Fibroblast of lung (primary cell): ENCODE measurements at places on chromosomes 13 and 19.

- peak; percentile 69 for DNase-seq
Measured at GRCh38 chr13:49444524-49445395, 686 bp downstream of the SETDB2 start.

GRCh38 chr13:23699271-23699670, 129.1 kb downstream of the TNFRSF19 start:
- DNase-seq = no peak

DNA sequence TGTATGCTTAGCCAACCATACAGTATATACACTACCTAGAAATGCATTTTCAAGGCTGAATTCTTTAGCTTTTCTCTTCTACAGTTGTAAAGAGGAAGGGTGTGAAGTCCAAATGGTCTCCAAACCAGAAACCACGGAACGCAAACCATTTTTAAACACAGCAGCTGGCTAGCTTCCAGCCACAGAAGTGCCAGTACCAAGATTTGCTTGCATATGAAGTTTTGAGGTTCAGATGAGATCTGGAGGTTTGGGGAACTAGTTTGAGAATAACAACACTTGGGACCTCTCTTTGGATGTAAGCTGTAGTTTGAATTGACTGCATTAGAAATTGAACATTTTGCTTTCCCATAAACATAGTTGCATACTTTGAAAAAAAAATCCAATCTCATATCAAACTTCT, 1243.5 kb downstream of the EFNB2 start:
- DNase-seq = no peak

DNA sequence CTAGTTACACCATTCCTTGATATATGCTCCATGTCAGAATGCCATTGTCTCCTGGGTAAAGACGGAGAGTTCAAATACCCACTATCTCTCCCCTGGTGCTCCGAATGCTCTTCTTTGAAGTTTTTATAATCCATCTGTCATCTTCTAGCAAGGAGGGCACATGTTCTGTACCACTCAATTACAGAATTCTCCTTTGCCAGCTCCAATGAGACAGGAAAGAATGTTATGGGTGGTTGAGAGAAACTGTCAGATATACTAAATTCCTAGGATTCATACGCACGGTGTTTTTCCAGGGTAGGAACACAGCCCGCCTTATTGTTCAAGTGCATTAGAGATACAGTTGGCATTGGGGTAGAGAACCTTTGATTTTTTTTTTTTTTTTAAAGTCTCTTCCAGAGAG, 118.0 kb upstream of the ZNF536 start:
- DNase-seq = no peak

DNA sequence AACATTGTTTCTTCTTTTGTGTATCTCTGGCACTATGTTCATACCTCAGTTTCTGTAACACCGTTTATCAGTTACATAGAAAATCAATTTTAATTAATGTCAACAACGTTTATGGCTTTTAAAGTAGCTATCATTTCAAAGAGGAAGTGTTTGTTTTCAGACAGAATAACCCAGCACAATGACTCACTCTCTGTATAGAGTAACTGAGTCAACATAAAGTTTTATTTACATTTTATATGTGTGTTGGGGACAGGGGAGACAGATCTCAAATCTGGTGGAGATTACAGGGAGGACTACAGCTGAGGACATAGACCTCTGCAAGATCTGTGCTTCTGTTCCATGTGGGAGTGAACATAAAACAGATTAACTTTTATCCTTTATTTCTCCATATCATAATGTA, 2590.1 kb downstream of the PCDH9 start:
- no peak for DNase-seq

GRCh38 chr19:43152214-43152613, 34.1 kb downstream of the PSG5 start:
- no peak for DNase-seq

DNA sequence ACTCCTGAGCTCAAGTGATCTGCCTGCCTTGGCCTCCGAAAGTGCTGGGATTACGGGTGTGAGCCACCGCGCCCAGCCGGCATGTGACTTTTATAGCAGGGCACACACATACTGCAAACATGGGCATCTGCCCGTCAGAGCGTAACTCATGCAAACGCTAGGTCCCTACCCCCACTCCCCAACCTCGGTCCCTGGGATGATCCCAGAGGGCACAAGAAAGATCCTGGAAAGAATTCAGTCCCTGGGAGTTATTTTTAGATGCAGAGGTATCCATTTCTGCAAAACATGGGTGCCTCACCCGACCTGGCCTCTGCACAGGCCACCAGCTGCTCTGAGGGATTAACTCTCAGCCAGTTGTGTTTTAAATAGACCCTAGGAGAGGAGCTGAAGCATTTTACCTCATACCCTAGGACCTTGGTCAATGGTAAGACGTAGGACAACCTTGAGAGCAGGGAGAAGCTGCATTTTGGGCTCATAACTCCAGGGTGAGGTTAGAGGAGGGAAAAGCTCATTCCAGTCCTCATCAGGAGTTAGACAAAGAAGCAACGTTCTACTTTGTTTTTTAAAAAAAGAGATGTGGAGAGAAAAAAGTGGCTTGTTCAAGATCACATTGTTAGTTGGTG, 10.8 kb downstream of the TMEM38A start:
- no peak for DNase-seq

DNA sequence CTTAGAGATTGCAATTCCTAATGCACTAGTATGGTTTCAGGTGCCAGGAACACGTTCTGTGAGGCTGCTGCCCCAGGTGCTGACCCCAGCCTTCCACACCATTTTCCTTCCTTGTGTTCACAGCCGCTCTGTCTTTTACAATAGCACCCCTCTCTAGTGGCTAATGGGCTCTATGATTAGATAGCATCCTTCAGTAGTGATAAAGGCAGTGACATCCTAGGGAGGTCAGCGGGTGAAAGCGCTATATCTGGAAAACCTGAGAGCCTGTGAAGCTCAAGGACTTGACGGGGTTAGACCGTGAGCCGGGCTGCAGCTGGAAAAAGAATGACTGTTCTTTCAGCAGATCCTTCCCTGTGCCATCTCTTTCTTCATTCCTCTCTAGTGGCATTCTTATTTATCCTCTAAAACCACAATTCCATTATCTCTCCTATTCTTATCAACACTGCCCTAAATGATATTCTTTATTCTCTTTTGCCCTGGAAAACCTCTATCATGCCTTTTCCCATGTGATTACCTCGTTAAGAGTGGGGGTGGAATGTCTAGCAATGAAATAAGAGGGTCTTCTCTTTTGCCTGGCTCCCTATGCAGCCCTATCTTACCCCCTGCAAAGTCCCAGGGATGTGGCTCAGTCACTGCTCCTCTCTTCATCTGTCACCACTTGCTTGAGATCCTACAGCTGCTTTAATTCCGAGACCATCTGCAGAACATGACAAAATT, 21.8 kb downstream of the ALOX5AP start:
- DNase-seq = no peak

DNA sequence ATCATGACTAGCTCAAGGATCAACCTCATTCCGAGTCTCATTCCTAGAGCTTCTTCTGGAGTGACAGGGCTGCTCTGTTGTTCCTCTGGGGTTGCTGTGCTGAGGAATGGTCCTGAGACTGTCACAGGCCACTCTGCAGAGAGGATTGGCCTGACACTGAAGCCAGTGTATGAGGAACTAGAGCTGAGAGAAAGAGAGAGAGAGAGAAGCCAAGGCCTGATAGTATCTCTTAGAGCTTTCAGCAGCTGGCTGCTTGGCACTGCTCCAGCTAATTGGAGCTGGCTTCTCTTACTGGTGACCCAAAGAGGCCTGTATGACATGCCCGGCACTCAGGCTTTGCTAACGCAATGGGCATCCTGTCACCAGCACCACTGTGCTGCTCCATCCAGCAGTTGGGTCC, 73.4 kb upstream of the FLT1 start:
- peak; percentile 43 for DNase-seq

GRCh38 chr19:18452386-18452785, 14.5 kb upstream of the ISYNA1 start:
- DNase-seq = no peak

DNA sequence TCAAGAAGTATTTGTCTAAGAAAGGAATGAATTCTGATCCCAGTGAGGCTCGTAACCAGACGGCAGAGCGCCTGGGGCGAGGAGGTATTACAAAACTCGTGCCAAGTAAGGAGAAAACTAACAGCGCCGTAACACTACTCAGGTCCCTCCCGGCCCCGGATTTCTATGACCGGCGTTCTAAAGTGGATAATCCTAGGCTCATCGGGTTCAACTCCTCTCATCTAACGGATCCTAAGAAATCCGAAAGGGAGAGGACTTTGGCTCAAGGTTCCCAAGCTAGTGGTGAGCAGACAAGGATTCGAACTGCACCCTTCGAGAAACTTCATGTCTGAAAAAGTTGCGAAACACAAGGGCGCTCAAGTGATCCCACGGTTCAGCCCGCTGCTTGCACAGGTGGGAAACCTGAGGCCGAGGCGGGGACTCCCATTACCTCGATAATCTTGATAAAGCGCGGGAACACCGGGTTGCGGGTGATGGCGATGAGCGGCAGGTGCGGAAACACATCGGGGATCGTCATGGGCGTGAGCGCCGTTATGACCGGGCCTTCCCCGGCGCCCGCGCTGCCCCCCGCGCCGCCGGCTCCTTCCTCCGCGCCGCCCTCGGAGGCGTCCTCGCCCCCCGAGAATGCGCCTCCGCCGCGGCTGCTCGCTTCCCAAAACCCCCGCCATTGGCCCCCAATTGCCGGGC, 529 bp downstream of the LONP1 start:
- peak; percentile 19 for DNase-seq

DNA sequence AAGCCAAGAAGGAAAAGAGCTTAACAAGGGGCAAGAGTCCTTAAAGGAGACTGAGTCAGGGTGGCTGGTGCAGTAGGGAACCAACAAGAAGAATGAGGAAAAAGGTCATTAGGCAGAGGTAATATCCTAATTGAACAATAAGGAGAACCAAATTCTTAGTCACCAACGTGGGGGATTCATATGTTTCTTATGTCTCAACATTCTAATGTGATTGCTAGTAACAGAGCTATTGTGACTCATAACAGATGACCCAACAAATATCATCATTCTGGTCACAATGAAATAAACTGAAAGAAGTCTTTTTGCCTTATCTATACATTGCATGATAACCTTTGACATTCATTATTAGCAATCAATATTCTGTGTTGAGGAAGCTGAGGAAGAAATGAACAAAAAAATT, 101.6 kb downstream of the RAP2A start:
- peak; percentile 45 for DNase-seq

GRCh38 chr19:53132141-53132991, at the start of gene ZNF415:
Gene ZNF415, minus strand, starts transcription at chr19:53132910. Its CDS starts 10,234 bp downstream, at chr19:53122676.
- peak; percentile 81 for DNase-seq

- no peak for DNase-seq
Measured at GRCh38 chr13:83153848-83154247, 728.4 kb downstream of the SLITRK1 start.

- DNase-seq = no peak
Measured at GRCh38 chr19:56953470-56953869, 112.9 kb upstream of the PEG3 start.

- DNase-seq = no peak
Measured at GRCh38 chr19:13929956-13930355, 8.3 kb downstream of the PODNL1 start.

GRCh38 chr19:40154121-40154680, 37.0 kb upstream of the MAP3K10 start:
- DNase-seq = no peak

- DNase-seq = no peak
Measured at GRCh38 chr13:33089311-33089710, 73.1 kb downstream of the KL start.

GRCh38 chr13:92984151-92984550, 242.5 kb upstream of the GPC6 start:
- DNase-seq = no peak

DNA sequence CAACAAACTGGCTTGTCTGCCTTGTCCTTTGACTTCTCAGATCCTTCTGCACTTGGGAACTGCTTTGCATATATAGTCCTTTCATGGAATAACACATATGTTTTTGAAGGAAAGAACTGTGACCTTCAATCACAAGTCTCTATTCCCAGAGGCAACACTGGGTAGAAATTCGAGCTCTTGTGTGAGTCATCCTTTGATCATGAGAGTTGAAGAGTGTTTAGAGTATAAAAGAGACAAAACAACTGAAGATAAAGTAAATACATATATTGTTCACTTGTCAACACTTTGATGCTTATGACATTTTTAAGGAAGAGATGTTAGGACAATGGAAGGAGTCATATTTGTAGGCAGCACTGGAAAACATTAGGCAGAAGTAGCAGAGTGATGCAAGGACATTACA, 5.2 kb upstream of the OR7A5 start:
- no peak for DNase-seq

DNA sequence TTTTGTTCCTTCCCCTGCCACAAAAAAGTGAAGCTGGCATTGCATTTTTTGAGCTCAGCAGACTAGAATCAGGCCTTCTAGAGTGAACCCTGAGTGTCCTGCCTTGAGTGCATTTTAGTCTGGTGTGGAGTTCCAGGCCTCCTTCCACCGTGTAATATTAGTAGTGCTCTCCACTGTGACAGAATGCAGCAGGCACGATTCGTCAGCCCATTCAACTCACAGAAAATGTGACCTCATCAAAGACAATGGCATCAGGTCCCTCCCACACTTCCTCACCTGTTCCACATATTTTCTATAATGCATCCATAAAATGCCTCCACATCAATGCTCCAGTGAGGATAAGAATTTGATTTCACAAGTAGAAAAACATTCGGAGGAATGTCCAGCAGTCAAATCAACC, 227.6 kb downstream of the FGF9 start:
- DNase-seq = no peak

- DNase-seq = no peak
Measured at GRCh38 chr13:82687884-82688283, 1194.4 kb downstream of the SLITRK1 start.

DNA sequence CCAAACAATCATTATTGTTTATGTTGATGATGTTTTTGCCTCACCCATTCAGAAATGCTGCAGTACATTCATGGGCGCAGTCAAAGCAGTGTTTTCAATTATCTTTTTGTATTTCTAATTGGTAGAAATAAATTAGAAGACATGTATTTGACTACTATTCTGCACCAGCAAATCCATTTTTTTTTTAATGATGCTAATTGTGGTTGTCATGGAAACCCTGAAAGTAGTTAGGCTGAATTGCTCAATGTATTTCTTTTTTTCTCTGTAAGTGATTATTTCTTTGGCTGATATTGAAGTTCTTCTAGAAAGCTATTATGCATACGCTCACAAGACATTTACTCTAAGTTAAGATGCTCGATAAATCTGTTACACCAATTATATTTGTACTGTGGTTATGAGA, 101.2 kb downstream of the RFC3 start:
- DNase-seq = no peak

GRCh38 chr13:97459215-97459777, 25.3 kb downstream of the RAP2A start:
- DNase-seq = no peak

- peak; percentile 86 for DNase-seq
Measured at GRCh38 chr19:46890423-46891170, 29.8 kb downstream of the ARHGAP35 start.

GRCh38 chr13:83508771-83509301, 373.4 kb downstream of the SLITRK1 start:
- DNase-seq = no peak

DNA sequence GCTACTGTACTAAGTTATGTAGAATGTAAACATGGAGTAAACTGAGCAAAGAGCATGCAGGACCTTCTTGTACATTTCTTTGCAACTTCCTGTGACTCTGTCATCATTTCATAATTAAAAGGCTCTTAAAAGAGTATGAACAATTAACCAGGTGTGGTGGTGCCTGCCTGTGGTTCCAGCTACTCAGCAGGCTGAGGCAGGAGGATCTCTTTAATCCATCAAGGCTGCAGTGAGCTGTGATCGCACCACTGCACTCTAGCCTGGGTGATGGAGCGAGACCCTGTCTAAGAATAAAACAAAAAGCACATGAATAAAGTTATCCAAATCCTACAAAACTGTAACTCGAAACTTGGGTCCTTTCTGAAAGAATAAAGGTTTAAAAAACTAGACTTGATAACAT, 5.8 kb upstream of the SPACA7 start:
- DNase-seq = no peak

- DNase-seq = no peak
Measured at GRCh38 chr19:50198431-50199258, 4.8 kb upstream of the MYH14 start.
